Suppressor macrophage treated with lipopolysaccharide for 1 hour (primary cell): ENCODE measurements at places on chromosomes 5 and 9.

GRCh38 chr9:36218411-36218901 is 27.7 kb downstream of the CLTA start:
- no peak for DNase-seq

DNA sequence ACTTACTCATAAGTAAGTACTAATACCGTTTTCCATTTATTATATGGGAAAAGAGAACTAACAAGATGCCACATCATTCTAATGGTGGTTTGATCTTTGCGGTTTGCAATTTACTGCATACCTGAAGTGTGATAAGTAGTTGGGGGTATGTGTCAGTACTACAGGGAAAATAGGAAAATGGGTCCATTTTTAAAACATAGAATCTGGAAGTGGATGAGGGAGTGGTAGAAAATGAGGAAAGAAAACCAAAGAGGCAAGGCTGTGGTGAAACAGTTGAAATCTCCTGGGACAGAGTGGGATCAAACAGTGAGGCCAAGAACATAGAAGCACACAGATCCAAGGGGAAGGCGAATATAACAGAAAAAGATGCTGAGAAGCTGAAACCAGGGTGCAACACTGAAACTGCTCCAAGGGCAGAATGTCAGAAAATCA is 6.7 kb downstream of the ADAMTSL1 start:
- no peak for DNase-seq

DNA sequence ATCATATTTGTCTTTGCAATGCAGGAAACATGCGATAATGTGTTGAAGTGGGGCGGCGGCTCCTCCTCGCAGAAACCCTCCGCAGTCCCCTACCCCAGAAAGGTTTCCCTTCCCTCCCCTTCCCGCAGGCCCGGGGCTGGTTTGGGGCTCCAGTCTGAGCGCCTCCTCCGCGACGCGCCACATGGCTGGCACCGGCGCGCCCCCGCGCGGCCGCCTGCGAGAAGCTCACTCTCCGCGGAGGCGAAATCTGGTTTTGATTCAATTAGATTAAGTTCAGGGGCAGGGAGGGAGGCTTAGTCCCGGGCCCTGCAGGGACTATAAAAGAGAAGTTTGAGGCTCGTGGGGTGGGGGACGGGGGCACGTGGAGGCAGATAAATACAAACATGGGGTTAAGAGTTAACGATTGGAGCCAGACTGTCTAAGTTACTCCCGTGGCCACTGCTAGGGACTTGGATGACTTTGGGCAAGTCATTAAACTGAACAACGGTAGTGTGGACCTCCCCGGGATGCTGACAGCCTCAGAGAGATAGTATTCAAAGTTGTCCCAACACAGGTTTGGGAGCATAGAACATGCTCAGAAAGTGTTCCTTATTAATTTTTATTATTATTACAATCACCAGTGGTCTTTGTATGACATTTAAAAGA is 69.4 kb downstream of the MSX2 start:
- DNase-seq: peak; percentile 60

- no peak for DNase-seq
Measured at GRCh38 chr9:134833294-134833880, 47.2 kb upstream of the FCN2 start.

DNA sequence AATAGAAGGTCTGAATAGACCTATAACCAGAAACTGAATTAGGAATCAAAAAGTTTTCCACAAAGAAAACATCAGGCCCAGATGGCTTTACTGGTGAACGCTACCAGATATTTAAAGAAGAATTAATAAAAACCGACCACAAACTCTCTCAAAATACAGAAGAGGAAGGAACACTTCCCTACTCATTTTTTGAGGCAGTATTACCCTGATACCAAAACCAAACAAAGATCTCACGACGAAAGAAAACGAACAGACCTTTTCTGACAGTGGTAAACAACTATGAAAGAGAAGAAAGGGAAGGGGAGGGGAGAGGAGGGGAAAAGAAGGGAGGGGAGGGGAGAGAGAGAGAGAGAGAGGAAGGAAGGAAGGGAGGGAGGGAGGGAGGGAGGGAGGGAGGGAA is 13.5 kb downstream of the B4GALT1 start:
- no peak for DNase-seq

GRCh38 chr5:40495237-40495635 is 184.5 kb upstream of the PTGER4 start:
- peak; percentile 52 for DNase-seq

- DNase-seq: no peak
Measured at GRCh38 chr9:92151691-92152393, 36.6 kb upstream of the SPTLC1 start.

GRCh38 chr5:64074533-64074932 is 91.1 kb upstream of the RNF180 start:
- no peak for DNase-seq

- no peak for DNase-seq
Measured at GRCh38 chr9:29456940-29457339, 1883.7 kb upstream of the C9orf72 start.

GRCh38 chr5:142618130-142618523 is 67.8 kb downstream of the FGF1 start:
- no peak for DNase-seq

DNA sequence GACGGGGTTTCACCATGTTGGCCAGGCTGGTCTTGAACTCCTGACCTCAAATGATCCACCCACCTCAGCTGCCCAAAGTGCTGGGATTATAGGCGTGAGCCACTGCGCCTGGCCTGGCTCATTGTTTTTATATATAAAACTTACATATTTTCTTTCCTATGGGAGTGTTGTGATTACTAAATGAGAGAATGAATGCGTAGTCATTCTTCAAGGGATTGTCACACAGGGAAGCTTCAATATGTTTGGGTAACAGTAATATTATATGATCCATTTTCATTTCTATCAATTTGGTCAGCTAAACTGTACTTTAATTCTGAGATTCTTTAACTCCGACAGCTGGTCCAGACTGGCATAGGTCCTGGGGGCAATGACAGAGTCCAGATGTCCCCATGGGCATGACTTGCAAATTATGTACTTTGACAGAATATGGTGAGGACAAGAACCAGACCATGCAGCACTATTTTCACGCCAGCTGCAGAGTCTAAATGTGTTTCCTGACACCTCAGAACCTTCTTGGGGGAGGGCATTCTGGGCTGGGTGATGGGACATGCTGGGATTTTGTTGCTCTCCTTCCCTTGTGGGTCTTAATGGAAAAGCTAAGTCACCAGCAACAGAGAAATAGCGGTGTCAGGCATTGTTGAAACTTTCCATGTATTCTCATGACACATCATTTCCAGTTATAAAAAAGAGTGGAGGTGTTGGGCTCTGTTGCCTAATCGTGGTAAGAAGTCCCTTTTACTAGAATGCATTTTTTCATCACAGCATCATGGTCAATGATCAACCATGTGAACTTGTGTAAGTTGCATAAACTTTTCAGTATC is 40.9 kb upstream of the TNC start:
- no peak for DNase-seq

DNA sequence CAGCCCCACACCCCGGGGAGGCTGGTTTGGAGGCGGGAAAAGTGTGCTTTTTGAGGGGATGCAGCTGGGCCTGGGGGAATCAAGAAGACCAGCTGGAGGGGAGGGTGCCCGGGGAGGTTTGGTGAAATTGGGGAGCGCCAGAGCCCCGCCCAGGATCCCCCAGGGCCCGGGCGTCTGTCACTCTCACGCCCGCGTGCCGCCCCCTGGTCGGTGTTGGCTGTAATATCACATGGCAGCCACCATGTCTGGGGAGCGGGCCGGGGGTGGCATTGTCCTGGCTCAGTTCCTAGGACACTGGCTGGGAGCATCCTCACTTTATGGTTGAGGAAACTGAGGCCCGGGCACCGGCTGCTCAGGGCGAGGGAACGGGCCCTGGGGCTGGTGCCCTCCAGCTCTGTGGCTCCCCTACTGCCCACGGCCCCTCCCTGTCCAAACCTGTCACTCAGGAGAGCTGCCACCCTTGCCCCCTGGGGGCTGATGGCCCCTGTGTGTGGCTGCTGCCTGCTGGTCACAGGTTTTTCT is 27.5 kb downstream of the ASS1 start:
- DNase-seq: no peak
